ENCODE measurements at places on chromosomes 7 and 10.

DNA sequence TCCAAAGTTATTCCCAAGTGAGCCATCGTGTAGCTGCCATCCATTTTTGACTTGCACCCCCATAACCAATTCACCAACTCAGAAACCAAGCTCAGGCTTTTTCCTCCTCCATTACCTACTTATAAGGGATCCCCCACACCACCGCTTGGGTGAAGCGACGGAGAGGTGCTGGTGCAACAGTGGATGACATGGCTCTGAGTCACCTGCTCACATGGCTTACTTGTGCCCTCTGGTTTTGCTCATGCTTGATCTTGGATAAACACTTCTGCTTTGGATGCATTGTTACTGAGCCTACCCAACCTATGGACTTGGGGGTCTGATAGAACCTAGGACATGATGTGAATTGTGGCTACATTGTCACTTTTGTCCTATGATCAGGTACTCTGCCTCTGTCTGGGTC is 12.0 kb upstream of the AKR1B1 start:
- DNase-seq, result no peak

- DNase-seq, result no peak
Observed at GRCh38 chr7:17710312-17710711, 230.0 kb downstream of the SNX13 start.

DNA sequence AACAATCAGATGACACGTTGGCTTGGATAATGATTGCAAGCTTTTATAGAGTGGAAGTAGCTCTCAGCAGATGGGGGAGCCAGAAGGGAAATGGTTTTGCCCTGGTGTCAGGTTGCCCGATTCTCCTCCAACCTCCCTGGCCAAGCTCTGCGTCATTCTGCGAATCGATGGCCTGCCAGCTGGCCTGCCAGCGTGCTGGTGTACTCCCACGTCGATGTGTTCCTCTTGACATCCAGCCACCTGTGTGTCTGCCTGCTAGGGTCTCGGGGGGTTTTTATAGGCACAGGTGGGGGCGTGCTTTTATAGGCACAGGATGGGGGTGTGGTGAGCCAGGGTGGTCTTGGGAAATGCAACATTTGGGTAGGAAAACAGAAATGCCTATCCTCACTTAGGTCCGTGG is 4.6 kb downstream of the NET1 start:
- DNase-seq, result no peak

DNA sequence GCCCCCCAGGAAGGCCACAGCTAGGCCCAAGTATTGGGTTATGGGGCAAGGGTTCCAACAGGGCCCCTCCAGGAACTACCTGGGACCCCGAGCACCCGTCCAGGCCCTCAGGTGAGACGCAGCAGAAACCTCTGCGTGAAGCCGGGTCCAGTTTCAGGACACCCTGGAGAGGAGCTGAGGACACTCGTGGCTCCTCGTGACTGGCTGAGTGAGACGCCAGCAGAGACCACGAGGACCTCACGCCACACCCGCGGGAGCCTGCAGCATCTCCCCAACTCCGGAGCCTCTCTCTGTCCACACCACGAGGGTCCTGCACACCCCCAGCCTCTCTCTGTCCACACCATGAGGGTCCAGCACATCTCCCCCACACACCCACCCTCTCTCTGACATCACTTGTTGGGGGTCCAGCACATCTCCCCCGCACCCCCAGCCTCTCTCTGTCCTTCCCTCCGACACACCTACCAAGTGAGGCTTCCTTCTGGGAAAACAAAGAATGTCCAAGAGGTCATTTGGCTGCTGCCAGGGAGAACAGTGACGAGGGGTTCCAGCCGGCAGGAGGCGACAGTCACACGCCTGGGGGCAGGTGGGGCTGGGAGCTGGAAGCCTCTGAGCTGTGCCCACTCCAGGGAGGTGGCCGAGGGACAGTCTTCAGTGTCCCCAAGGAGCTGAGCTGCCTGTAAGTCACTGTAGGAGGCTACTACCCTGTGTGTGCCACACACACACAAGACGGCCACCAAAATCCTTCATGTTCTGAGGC is 46.1 kb upstream of the PPP2R2D start:
- DNase-seq, result no peak

- DNase-seq, result no peak
Observed at GRCh38 chr10:116574797-116575196, 16.0 kb upstream of the PNLIPRP1 start.

DNA sequence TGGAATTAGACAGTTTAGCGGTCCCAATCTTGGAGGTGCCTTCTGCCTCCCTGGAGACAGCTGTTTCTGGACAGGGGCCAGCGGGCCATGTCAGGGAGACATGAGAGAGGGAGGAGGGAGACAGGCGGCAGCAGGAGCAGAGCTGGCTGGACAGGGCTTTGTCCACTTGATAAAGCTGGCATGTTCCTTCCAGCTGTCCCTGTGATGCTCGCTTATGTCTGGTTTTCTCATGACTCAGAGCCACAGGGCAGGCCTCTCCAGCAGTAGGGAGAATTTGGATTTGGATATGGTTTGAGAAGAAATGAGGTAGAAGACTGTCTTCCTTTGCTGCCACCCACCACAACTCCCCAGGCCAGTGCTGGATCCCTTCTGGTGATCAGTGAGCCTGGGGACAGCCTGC is 51.7 kb upstream of the SORCS3 start:
- no peak for DNase-seq

- no peak for DNase-seq
Observed at GRCh38 chr7:24059775-24060174, 224.2 kb upstream of the NPY start.

GRCh38 chr10:128062881-128063563 is 63.2 kb downstream of the MKI67 start:
- DNase-seq, result no peak

- no peak for DNase-seq
Observed at GRCh38 chr7:152459724-152460251, 24.0 kb upstream of the KMT2C start.

DNA sequence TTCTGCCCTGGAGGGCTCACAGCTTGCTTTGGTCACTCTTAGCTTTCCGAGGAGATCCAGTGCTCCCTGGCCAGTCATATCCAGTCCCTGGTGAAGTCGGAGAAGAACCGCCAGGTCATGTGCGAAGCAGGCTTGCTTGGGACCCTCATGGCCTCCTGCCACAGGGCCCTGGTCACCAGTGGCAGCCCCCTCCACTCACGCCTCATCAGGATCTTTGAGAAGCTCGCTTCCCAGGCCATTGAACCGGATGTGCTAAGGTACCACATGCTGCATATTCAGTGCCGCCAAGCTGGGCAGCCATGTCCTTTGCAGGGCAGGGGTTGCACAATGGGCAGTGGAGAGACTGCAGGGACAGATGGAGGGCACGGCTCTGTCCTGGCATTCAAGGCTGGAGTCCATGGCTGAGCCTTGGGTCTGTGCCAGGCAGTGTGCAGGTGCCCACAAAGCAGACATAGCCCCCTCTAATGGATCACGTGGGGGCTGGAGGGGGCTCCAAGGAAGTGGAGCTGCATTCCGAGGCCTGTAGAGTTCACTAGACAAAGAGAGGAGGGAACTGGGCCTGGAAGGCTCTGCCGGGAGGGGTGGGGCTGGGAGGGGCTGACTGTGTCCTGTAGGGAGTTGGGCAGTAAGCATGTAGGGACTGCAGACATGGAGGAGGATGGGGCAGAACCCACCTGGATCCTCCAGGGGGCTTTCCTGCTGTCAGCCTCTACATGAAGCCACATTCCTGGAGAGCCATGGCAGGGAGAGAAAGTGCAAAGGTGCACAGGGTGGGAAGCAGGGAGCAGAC is 89.9 kb downstream of the WDFY4 start:
- no peak for DNase-seq

All from left renal cortex interstitium (tissue), 4 donors.